Brain (organoid and tissue), 16 donors: ENCODE measurements at places on chromosomes 3 and 15.

GRCh38 chr3:31432897-31433678 is 99.6 kb upstream of the STT3B start:
- DNase-seq = no peak

DNA sequence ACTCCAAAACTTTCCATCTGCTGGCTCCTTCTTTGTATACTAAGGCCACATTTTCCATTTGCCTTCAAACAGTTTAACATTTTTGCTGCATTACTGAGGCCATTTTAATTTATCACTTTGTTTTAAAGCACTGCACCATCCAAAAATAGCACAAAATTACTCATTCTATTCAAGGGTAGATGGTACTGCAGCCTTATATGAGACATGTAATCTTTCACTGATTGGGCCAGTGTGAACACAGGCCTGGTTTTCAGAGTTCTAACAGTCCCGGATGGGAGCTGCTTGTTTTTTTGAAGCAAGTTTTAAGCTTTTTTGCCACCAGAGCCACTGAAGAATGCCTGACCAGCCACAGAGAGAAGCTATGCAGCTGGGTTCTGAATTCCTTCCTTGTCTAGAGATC is 172.3 kb upstream of the TSC22D2 start:
- DNase-seq = no peak

GRCh38 chr3:98003306-98003969 is 31.2 kb upstream of the RIOX2 start:
- DNase-seq = no peak

DNA sequence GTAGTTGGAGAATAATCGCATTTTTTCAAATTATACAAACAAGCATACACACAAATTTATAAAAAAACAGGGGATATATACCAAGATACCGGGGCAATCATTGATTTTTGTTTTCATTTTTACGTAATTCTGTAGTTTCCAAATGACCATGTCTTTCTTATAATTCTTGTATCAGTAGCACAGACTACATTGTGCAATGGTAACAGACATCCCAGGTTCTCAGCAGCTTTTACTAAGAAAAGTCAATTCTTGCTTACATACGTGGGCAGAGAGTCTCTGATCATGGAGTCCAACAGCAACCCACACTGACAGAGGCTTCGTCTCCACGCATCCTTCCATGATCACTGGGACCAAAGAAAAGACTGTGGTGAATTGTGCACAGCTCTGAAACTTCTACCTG is 441.3 kb downstream of the TBL1XR1 start:
- DNase-seq = no peak

GRCh38 chr15:55403531-55403930 is 4.6 kb downstream of the CCPG1 start:
- no peak for DNase-seq

DNA sequence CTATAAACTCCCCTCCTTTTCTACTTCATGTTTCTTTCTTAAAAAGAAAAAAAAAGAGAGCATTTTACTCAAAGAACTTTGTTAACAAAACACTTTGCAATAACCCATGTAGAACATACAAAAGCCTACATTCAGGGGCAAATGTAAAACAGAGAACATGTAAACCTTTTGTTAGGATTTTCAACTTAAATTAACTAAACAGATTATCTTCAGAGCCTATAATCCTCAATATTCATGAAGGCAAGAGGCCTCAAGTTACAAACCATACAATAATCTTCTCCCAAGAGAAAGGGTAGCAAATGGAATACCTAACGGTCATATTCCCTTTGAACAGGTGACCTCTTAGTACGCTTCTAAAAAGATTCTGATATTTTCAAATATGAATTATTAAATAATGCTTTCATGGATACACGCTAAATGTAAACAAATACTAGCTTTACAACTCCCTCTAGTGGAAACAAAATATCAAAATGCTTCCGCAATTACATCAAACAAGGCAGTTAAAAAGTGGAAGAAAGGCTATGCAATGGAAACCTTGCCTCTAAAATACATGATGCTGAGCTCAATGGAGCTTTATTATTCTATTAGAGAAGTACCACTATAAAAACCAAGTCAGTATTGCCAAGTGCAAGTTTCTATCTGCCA is 9.9 kb downstream of the CEP152 start:
- DNase-seq = peak; percentile 31

DNA sequence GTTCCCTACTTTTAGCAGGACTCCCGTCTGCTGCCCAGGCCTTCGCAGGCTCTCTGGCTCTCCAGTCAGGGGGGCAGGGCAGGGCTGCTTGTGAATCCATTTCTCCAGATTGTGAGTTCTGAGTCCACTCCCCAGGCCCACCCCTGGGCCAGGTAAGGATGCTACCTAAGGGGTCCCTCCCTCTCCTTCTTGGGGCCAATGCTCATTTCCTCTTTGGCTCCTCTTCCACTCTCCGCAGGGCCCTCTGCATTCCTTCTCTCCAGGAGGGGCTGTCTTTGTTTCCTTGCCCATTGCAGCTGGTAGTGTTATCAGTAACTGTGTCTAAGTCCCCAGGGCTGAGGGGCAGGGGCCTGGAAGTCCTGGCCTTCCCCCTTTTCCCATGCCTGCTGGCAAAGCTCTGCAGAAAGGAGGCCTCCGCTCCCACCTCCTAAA is 13.0 kb upstream of the CACNA2D2 start:
- DNase-seq = no peak

DNA sequence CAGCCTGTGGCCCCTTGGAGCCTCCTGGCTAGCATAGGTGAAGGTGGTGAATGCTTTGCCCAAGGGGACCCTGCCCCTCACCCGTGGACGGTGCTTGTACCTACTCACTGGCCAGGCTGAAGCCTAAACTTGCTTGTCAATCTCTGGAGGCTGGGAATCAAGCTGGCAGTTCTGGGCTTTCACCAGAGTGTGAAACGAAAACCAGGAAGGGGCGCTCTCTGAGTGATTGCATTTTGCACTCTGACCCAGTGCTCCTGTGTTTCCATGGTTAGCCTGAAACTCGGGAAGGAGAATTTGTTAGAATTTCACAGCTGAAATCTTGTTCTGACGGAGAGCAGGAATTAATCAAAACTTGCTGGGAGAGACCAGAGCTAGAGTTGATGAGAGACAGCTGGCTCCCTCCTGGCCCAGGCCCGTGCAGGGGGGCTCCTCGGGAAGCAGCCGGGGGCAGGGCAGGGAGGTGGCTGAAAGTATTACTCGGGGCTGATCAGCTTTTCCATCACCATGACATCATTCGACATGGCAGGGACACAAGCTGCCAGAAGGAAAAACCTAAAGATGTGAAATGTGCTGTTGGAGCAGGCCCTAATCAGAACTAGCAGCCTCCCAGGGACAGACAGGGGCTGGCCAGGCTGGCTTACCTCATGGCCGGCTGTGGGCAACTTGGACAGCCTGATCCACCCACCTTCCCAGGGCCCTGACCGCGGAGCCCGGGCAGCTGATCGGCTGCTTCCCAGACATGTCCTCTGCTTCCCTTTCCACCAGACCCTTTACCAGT is 323.6 kb upstream of the CTDSPL start:
- no peak for DNase-seq

DNA sequence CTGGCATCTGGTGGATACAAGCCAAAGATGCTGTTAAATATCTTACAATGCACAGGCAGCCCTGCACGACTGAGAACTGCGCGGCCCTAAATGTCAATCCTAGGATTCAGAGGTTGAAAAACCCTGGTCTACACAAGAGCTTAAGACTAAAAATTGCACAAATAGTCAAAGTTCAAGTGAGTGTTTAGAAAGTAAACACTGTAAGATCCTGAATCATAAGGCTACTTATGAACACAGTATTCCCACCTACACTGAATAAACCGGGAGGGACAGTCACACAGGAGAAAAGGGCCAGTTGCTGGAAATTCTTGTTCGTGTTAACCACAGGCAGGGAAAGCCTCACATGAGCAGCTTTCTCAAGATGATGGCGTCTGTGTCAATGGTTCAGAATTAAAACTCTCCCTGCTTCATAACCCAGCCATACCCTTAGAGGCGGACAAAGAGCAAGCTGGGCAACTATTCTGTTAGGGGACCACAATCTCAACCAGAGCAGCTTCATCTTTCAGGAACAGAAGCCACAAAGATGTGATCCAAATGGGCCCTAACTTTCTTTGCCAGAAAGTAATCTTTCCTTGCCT is 37.7 kb downstream of the LRIG1 start:
- no peak for DNase-seq

GRCh38 chr15:97470417-97470816 is 490.1 kb upstream of the ARRDC4 start:
- no peak for DNase-seq

GRCh38 chr3:142705198-142705597 is 18.6 kb upstream of the TRPC1 start:
- DNase-seq = no peak

- no peak for DNase-seq
Measured at GRCh38 chr3:25567806-25568524, 96.7 kb downstream of the TOP2B start.

GRCh38 chr3:157134620-157135191 is 25.2 kb downstream of the CCNL1 start:
- DNase-seq = no peak

- no peak for DNase-seq
Measured at GRCh38 chr15:60936186-60936585, 292.9 kb downstream of the RORA start.

DNA sequence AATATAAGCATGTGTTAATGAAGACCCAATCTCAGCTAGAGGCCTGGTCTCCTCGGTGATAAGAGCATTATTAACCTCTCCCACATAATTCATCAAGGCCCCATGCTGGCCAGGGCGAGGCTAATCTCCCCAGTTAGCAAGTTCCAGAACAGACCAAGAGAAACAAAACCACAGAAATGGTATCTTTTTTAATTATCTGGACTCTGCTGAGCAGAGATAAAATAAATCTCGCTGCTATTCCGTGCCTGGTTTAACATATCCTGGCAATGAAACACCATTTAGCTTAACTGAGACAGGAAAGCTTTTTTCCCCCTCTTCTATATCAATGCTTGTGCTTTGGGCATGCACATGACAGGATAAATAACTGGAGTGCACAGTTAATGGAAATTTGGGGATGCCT is 72.5 kb upstream of the ARHGEF3 start:
- DNase-seq = no peak

DNA sequence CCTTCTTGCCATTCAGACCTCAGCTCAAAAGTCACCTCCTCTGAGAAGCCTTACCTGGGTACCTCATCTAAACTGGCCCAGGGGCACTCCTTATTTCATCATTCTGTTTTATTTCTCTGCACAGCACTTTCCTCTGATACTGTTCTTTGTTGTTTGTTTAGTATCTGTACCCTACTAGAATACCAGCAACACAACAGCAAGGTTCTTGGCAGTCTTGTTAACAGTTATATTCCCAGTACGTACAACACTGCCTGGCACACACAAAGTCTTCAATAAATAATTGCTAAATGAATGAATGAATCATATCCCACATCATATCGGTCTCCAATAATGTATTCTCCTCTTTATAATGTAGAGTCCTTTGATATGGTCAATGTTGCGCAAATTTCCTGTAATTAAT is 188.1 kb downstream of the FOXP1 start:
- no peak for DNase-seq

- DNase-seq = no peak
Measured at GRCh38 chr15:26702381-26702780, 70.5 kb downstream of the GABRB3 start.

DNA sequence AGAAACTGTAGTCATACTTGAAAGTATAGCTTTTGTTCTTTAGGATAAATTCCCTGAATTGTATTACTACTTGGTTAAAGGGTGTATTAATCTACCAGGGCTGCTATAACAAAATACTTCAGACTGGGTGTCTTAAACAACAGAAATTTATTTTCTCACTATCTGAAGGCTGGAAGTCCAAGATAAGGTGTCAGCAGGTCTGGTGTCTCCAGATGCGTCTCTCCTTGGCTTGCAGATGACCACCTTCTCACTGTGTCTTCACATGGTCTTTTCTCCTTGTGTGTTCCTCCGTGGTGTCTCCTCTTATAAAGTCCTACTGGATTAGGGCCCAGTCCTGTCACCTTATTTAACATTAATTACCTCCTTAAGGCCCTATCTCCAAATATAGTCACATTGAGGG is 33.7 kb downstream of the MED12L start:
- DNase-seq = no peak

DNA sequence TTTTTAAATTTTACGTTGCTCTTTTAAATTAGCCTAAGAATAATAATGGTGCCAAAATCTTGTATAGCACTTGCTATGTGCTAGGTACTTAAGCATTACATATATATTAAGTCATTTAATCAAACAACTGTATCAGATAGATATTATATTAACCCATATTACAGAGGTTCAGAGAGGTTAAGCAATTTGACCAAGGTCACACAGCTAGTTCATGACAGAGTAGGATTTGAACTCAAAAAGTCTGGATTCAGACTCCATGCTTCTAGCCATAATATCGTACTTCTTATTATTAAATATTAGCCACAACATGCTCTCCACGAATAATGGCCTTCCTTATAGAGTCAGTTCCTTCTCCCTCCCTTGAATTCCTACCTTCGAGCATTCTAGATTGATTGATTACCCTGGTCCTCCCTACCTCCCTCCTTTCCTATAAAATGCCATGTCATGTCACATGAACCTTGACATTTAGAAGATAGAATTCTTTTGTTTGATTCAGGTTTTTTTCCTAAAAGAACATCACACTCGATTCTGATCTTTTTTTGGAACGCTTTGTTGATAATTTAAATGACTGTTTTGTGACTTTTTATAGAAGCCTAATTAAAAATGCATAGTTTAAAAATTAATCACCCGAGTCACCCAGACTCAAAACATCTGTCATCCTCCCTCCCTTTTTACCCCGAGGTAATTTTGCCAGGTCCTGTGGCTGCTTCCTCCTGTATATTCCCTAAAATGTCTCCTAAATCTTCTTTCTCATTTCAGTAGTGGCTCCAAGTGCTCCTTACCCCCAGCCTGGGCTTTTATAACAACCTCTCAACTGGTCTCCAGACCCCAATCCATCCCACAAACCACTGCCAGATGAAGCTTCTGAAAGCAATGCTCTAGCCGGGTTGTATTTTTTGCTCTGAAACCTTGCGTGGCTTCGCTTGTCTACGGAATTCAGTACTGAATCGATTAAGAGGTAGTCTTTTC is 8.5 kb upstream of the PSMD6 start:
- DNase-seq = no peak

DNA sequence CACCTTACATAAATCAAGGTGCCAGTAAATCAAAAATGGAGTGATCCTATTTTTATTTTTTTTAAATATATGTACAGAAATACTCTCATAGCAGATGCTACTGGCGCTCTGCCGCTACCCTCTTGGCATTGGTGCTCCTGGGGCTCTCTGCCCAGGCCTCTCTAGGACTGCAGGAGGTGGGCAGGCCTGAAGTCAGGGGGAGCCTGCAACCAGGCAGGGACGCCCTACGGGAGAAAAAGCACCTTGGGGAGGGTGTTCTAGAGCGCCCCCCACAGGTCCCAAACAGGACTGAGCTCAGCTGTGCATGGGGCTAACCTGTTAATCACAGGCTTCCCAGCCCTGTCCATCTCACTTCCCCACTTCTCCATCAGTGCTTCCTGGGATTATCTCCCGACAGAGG is 192.5 kb downstream of the SHQ1 start:
- DNase-seq = peak; percentile 75
